Urinary bladder (tissue), 4 donors: ENCODE measurements at places on chromosomes 13 and 19. TPM values are rescaled to one million over a fixed set of nuclear protein-coding genes. Genes with fewer than 3 reads are reported as not detected.

DNA sequence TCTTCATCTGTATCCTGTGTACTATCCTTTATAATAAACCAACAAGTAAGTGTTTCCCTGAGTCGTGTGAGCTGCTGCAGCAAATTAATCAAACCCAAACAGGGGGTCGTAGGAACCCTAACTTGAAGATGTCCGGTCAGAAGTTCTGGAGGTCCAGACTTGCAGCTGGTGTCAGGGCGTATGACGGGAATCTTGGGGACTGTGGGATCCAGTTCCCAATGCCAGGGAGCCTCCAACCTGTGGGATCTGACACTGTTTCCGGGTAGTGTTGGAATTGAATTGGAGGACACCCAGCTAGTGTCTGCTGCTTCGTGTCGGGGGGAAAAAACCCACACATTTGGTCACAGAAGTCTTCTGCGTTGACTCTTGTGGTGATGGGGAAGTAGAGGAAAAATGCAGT is 52.1 kb upstream of the AMER2 start:
- no peak for DNase-seq

DNA sequence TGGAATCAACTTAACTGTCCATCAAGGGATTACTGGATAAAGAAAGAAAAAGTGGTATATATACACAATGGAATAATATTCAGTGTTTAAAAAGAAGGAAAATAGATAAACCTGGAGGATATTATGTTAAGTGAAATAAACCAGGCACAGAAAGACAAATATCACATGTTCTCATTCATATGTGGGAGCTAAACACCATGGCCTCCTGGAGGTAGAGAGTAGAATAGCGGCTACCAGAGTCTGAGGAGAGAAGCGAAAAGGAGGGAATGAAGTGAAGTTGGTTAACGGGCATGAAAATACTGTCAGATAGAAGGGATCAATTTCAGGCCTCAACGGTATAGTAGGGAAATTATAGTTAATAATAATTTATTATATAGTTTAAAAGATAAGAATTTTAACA is 147.5 kb upstream of the OBI1 start:
- DNase-seq: no peak

- no peak for DNase-seq
These were observed 5.7 kb downstream of the CALM3 start for GRCh38 chr19:46606681-46607447.

GRCh38 chr13:111027458-111028439 is 87.4 kb upstream of the ARHGEF7 start:
- no peak for DNase-seq

- no peak for DNase-seq
These were observed 5.9 kb upstream of the RUBCNL start for GRCh38 chr13:46392967-46393366.

GRCh38 chr13:51731759-51732158 is 72.2 kb downstream of the DHRS12 start:
- DNase-seq: no peak

- no peak for DNase-seq
These were observed 12.0 kb upstream of the FCHO1 start for GRCh38 chr19:17739121-17739875.

- DNase-seq: no peak
These were observed 8.8 kb upstream of the CPB2 start for GRCh38 chr13:46113596-46113995.

GRCh38 chr19:18379803-18380747 is 5.9 kb upstream of the GDF15 start:
- peak; percentile 53 for DNase-seq

DNA sequence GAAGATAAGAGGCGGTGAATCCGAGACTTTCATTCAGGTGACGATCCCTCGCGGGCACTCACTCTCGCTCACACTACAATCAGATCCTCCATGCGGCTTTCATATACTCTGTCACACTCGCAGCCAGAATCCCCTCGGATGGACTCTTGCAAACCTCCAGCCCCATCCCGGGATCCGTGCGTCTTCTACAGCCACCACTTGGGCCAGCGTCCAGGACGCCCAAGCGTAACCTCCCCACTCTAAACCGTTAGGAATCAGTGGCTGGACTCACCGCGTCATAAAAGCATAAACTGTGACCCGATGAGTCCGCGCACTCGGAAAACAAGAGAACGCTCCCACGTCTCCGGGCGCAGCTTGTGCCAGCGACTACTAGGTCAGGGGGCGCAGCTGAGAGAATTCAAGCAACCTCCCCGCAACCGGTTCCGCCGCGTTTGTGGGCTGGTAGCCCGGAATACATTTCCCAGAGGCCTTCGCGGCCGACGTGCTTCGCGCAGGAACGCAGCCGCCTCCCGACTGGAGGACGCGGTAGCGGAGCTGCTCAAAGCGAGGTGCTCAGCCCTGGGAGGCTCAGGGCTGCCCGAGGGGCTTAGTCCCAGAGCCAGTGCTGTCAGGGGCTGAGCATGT is 27.6 kb downstream of the ZNF607 start:
- DNase-seq: peak; percentile 84

DNA sequence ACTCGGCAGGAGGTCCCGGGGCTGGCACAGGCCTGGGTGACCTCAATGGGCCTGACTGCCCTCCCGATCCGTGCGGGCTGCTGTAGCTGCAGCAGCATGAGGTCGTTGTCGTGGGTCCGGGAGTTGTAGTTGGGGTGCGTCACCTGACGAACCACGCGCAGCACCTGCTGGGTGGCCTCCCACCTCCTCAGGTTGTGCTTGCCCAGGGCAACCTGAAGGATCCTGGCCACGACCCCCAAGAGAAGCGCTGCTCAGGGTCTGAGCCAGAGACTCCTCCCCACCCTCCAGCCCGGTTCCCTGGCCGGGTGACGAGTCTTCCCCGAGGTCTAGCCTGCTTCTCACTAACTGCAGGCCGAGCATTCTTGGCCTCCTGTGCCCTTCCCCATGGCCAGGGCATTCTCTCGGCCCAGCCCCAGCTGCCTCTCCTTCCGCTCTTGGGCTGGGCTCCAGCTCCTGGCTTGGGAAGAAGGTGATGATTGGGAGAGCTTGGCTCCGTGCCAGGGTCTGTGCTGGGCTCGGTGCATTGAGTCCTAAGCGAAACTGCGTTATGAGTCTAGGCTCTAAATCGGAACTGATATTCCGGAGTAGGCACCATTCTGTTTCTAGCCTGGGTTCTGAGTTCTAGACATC is 3.1 kb downstream of the KLK14 start:
- no peak for DNase-seq

- no peak for DNase-seq
These were observed 201.9 kb upstream of the SOX1 start for GRCh38 chr13:111865046-111865445.

DNA sequence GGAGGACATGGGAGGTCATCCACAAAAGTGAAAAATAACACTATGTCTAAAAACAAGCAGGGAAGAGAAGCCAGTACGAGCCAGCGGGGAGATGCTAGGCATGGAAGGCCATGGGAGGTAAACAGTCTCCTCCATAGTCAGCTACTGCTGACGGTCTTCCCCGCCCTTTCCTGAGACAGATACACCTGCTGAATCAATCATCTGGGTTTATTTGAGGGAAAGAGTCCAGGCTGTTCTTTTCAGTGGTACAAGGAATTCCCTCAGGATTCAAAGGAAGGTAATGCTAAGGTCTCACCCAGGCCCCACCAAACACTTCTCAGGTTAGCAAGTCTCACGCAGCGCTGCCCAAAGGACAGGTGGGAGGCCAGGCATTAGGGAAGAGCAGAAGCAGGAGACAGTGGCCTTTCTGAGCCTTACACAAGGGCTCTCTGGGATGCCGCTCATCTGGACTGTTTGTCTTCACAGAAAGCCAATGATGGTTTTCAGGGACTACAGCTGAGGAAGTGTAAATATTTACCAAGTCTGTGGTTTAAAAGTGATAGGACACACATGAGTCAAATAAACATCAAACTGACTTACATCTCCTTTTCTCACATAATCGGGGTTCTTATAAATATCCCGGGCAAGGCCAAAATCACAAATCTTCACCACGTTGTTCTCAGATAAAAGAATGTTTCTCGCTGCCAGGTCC is 173.9 kb downstream of the FLT1 start:
- DNase-seq: no peak

DNA sequence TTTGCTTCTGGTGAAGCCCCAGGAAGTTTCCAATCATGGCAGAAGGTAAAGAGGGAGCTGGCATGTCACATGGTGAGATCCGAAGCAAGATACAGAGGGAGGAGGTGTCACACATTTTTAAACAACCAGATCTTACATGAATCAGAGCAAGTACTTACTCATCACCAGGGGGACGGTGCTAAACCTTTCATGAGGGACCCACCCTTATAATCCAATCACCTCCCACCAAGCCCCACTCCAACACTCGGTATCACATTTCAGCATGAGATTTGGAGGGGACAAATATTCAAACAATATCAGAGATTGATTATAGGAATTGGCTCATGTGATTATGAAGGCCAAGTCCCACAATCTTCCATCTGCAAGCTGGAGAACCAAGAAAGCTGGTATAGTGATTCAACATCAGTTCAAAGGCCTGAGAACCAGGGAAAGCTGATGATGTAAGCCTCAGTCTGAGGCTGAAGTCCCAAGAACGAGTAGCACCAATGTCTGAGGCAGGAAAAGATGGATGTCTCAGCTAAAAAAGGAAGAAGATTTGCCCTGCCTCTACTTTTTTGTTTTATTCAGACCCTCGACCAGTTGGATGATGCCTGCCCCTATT is 58.6 kb upstream of the WDFY2 start:
- DNase-seq: no peak

- DNase-seq: no peak
These were observed 136.9 kb downstream of the USP12 start for GRCh38 chr13:27034678-27035111.

GRCh38 chr13:111855191-111855590 is 211.8 kb upstream of the SOX1 start:
- DNase-seq: no peak

- no peak for DNase-seq
These were observed 319.7 kb upstream of the TSHZ3 start for GRCh38 chr19:31668921-31669320.

DNA sequence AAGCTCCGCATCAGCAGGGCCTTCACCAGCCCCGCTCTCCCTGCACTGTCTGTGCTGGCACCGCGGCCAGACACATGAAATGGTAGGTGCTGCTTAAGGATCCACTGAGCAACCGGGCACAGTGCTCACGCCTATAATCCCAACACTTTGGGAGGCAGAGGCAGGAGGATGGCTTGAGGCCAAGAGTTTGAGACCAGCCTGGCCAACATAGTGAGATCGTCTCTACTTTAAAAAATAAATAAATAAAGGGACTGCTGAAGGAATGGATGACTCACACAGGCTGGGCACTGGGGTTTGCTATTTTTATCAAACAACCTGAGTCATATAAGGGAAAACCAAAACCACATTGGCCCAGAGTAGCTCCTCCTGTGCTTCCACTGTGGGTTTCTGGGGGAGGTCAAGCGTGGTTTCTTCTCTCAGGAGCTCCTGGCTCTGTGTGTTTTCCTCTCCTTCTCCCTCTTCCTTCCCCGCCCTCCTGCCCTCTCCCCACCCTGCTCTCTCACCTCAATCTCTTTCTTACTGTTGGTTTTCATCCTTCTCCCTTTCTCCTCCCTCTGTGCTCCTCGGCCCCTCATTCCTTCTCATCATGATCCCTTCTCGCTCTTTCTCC is 21.3 kb downstream of the VRK3 start:
- no peak for DNase-seq

GRCh38 chr13:113555141-113555540 is 29.4 kb upstream of the TFDP1 start:
- DNase-seq: no peak

- DNase-seq: no peak
These were observed 7.9 kb upstream of the FBXL3 start for GRCh38 chr13:77034881-77035280.

Gene TBC1D4
- 28.7 TPM for total RNA-seq

Gene C19orf67
- total RNA-seq: not detected

Gene PIK3R2
- total RNA-seq: 12.2 TPM

Gene ADGRE3
- total RNA-seq: 0.16 TPM

Gene CCDC169
- 7.0 TPM for total RNA-seq

Gene CLC
- 0.90 TPM for total RNA-seq

Gene B3GLCT
- 22.4 TPM for total RNA-seq

Gene BRSK1
- total RNA-seq: 9.7 TPM

Gene DCT
- total RNA-seq: 0.21 TPM

Gene KLC3
- total RNA-seq: 0.16 TPM

Gene KLK10
- total RNA-seq: not detected
